HEK293T (cell line): ENCODE measurements at places on chromosomes 1 and 21.

DNA sequence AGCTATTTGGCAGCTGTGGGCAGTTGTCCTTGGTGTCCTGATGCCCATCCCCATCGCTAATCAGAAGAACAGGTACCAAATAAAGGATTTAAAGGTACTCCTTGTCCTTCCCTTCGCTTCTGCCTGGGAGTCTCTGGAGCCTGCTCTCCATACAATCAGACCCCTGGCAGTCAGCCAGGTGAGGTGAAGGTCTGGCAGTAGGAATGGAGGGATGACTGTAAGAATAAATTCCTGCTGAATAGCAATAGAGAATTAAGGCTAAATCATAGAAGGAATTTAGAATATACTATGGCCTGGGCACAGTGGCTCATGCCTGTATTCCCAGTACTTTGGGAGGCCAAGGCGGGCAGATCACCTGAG, 9.2 kb downstream of the THBS3 start:
- no peak for DNase-seq

DNA sequence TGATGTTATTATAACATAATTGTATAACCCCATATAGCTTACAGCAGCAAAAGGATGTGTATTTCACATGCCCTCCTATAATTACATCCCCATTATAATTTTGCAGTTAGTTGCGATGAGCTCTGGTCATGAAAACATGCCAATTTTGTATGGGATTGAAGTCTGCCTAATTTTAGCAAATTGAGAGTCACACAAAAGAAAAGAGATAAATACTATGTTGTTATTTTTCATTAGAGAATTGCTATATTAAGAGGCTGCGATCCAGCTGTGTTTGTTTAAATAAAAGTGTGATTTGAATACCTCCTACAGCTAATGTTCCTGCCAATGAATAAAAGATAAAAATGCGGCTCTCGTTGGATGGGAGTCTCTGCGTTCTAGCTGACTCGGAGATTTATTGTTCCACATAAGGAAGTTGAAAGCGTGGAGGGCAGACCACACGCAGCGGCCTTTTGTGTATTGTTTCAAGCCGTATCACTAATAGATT, 461.0 kb upstream of the NFIA start:
- DNase-seq = peak; percentile 56

GRCh38 chr1:226661965-226662364, 77.1 kb downstream of the ITPKB start:
- DNase-seq = peak; percentile 43

- peak; percentile 75 for DNase-seq
Measured at GRCh38 chr1:152654110-152654509, 9.1 kb upstream of the LCE2D start.

GRCh38 chr1:32867151-32867550, 3.6 kb downstream of the FNDC5 start:
- DNase-seq = no peak
